Naive thymus-derived CD8-positive, alpha-beta T cell (primary cell): ENCODE measurements at places on chromosomes 2 and 18.

DNA sequence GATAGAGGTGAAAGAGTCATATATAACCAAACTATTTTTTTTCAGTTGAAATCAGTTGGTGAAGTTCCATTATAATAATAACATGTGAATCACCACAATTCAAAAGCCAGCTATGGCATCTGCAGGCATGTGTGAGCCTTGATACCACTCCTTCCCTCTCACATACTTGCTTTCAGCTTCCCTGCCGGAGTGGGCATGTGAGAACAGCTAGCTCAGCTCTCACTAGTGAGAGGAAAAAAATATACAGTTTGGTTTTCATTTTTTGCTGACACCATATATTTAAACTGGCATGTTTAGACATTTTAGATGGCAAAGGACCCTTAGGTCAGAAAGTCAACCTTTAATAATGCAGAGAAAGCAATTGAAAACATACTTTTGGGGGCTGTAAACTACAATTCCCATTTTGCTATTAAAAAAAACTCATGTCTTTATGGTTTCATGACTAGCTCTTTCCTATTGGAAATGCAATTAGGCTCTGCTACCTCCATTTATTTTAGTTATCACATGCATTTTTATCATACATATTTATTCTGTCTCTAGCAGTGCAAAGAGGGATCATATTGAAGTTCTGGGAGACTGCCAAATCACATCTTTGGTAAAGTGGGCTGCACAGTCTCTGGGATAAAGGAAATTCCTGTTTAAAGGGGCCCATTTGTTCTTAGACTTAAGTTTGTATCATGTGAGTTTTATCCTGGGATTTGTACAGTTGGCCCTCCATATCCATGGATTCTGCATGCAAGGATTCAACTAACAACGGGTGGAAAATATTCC lies 33.2 kb upstream of the SLC40A1 start:
- no peak for DNase-seq

GRCh38 chr2:142030735-142031134 lies 100.1 kb downstream of the LRP1B start:
- no peak for DNase-seq

DNA sequence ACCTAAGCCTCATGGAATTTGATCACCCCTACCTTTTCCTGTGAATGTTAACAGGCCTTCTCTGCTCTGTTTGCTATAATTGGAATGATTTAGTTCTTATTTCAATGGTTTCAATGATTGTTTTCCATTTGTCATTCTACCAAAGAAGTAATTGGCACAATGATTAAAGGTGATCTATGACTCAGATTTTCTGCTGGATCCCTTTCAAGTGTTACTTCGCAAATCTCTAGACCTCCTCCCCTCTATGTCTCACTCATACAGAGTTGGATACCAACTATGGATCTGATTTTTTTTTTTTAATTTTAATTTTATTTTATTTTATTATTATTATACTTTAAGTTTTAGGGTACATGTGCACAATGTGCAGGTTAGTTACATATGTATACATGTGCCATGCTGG lies 29.6 kb upstream of the FAM117B start:
- DNase-seq, result no peak

GRCh38 chr18:10138719-10139118 lies 224.9 kb downstream of the VAPA start:
- DNase-seq, result no peak

DNA sequence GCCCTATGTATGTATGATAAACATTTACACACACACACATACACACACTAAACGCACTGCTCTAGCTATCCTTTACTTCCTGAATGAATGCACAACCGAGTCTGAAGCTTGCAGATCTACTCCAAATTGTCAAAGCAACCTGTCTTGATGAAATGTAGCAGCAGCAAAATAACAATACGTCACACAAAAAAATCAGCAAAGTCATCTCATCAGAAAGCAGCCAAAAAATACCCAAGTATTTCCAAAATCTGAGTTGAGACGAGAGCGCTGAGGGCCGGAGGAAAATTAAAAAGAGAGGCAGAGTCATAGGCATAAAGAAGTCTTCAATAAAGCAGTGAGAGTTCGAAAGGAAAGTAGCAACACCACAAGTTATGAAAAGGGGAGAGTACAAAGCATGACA lies 67.7 kb downstream of the ZNF521 start:
- no peak for DNase-seq

DNA sequence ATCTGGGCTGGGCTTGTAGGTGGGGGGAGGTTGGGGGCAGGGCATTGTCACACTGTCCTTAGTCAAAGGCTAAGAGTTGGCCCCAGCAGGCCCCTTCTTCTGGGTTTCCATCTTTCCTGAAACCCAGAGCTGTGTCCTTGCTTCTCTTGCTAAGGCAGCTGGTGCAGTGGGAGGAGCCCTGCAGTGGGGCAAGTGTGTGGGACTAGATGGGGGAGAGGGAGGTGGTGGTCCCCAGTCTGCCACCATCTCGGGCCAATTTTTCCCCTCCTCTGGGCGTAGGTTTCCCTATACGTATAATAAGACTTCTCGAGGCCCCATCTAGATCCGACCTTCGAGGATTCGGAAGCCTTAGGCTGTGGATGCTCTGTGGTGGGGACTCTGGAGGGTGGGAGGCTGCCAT lies 3.5 kb downstream of the KCNF1 start:
- DNase-seq, result no peak

- DNase-seq, result no peak
Observed at GRCh38 chr2:44075541-44075940, 79.8 kb upstream of the LRPPRC start.

- DNase-seq, result peak; percentile 65
Observed at GRCh38 chr2:170770008-170770605, at the start of gene ERICH2. Gene ERICH2 (plus strand): TSS chr2:170770378. CDS start chr2:170770682, 304 bp downstream.

DNA sequence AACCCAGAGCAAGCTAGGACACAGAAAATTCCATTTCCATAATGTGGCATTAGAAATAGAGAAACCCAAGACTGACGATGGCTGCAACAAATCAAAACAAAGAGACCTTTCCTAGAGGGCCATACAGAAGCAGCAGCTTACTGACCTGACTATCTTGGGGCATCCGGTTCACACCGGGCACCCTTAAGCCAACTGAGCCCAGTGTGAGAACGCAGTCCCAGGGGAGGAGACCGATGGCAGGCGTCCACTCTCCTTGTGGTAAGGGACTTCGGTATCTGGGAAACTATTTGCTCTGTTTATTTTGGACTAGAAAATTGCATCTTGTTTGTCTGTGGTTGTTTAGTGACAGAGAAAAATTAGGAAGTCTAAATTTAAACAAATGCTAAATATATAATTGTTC lies 244.8 kb upstream of the COPS8 start:
- DNase-seq, result no peak

DNA sequence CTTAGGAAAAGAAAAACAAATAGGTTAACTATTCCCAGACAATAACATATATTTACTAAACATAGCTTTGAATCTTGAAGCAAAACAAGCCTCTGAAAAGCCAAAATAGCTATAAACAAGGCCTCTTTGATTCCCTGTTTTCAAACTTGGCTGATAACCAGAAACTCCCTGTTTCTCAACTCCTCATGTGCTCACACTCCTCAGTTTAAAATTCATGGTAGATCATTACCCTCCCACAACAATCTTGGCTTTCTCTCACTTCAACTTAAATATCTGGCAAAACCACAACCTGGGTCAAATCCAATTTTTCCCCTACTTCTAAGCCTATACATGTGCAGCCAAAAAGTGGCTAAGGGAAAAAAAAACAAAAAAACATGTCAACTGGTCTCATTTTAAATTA lies 15.6 kb downstream of the SUCLG1 start:
- no peak for DNase-seq

- DNase-seq, result no peak
Observed at GRCh38 chr2:50049267-50049666, 895.0 kb upstream of the FSHR start.

GRCh38 chr2:86002375-86002774 lies 103.3 kb downstream of the POLR1A start:
- no peak for DNase-seq

DNA sequence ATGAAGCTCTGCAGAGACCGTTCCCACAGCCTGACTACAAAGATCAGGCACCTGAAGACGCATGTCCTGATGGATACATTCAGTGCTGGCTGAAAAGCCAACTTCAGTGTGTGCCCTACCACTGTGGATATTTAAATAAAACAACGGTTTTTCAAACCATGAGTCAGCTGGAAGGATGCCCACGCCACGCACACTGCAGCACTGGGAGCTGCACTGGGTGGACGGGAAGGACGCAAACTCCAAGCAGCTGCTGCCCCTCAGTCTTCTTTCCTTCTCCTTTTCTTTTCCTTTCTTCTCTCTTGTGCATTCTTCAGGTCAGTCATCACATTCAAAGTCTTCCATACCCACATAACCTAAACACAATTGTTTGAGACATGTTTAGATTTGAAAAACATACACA lies 7.9 kb downstream of the TMEM18 start:
- no peak for DNase-seq

DNA sequence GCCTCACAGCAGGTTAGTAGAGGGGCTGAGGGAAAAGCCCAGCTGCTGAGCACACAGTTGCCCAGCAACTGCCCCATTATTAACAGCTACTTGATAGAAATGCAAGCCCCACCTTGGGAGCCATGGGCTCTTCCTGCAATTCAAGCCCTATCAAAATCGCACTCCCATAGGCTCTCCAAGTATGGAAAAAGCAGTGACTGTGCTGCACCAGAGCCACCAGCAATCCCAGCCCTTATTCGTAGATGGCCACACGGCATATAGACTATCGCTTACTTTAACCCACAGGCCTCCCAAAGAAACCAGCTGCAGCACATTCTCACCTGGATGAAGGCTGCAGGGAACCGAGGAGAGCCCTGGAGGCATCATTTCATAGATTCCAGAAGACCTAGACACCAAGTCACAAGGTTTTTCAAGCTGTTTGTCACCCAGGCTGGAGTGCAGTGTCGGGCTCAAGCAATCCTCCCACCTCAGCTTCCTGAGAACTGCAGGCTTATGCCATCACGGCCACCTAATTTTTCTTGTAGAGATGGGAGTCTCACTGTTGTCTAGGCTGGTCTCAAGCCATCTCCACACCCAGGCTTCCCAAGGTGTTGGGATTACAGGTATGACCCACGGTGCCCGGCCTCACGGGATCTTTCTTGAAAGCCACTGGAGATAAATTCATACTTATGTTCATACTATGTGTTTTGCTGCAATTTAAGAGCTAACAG lies 11.3 kb downstream of the NCL start:
- DNase-seq, result no peak

DNA sequence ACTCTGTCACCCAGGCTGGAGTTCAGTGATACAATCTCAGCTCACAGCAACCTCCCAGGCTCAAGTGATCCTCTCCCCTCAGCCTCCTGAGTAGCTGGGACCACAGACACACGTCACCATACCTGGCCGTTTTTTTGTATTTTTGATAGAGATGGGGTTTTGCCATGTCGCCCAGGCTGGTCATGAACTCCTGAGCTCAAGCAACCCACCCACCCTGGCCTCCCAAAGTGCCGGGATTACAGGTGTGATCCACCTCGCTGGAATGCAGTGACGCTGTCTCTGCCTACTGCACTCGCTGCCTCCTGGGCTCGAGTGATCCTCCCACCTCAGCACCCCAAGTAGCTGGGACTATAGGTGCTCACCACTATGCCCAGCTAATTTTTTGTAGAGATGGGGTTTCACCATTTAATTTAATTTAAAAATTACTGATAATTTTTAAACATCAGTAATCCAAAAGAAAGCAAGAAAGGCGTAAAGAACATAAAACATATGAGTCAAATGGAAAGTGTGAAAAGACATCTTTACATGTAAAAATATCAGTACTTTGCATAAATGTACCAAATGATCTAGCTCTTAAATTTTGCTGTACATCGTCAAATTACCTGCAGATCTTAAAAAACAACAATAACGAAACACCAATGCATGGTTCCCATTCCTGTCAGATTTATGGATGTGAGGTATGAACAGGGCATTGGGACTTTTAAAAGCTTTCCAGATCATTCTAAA lies 2.8 kb upstream of the ZNF236 start:
- no peak for DNase-seq

DNA sequence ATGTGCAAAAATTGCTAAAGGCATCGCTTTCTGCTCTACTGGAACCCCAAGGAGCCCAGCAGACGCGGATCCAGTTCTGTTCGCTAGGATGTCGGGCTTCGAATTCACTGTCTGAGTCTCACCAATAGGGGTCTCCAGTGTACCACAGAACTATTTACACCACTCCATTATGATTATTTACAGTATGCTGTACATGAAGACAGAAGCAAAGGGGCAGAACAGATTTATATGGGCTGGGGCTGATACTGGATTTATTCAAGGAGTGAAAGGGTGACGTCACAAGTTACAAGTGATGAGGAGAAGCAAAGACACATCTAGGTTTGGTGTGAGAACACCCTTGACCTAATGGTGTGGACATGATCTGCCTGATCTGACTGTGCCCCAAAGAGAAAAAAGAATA lies 185.3 kb upstream of the ATP5MC3 start:
- no peak for DNase-seq

DNA sequence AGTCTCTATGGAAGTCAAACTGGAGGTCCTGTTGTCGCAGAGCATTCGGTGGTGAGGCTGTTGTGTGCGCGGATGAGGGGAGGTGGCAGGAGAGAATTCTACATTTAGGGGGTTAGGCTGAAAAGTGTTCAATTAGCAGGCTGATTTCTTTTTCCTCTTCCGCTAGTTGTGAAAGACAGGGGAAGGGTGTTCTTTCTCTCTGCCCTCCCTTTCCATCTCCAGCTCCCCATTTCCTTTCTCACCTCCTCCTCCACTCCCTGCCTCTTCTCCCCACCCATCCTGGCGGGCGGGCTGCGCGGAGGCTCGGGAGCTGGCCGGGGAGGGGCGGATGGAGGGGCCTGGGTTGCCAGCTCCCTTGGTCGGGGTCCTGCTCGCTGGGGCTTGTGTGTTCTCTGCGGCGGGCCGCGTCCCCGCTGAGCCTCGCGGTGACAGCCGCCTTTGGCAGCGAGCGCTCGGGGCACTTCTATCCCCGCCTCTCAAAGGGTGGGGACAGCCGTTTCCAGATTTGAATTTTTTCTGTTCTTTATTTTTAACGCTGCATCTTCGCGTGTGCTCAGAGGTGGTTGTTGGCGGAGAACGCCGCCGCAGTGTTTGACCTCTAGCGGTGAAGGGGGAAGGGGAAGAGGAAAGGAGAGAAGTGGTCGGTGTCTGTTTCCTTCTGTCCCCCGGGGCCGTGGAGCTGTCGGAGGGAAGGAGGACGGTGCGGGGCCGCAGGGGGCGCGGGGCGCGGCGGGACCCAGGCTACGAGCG lies 3.6 kb downstream of the SOX11 start:
- no peak for DNase-seq

DNA sequence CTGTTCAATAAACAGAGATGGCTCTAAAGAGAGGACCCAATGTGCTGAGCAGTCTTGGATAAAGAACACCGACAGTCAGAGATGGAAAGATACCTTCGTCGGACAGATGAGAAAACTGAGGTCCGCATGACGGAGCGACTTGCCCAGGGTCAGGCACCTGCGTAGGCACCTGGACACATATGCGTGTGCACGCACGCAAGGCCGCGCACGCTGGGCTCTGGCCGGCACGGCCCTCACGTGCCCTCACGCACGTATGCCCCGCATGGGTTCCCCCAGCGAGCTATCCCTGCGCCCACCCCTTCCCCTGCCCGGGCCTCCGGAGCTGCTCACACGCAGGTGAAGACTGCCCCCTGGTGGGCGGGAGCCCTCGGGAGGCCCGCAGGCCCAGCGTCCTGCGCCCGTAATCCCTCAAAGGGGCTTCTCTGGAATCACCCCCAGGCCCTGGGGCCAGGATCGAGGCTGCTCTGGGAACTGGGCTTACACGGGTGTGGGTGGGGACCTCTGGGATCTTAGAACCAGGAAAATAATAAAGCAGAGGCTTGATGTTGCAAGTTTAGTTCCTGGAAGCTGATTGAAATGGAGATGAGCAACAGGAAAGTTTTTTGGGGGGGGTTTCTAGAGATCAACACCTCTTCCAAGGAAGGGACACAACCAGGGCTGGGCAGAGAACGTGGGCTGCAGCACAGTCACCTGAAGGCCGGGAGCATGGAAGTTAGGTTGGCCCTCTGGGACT lies 246.3 kb downstream of the TNS1 start:
- peak; percentile 51 for DNase-seq

- no peak for DNase-seq
Observed at GRCh38 chr18:51164342-51164741, 33.1 kb downstream of the MEX3C start.
